Retina (tissue), 1 donor: ENCODE measurements at places on chromosomes 6 and 20.

GRCh38 chr6:34576286-34576955 is 20.3 kb upstream of the SPDEF start:
- DNase-seq, result no peak

DNA sequence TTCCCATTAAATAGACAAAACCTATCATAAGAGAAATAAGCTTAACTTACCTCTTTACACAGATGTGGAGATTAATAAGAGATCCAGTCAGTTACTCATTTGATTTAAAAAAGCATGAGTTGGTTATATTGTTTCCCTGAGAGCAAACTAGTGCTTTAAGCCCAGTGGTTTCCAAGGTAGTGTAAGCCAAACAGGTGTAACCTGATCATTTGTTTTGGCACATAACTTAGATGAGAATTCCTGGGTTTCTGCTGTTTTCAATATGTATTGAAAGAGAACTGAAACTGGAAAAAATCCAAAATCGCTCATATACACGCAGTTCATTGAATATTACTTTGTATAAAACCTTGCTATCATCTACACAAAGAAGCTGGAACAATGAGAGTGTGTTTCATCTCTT is 30.5 kb upstream of the SMIM8 start:
- DNase-seq, result no peak

DNA sequence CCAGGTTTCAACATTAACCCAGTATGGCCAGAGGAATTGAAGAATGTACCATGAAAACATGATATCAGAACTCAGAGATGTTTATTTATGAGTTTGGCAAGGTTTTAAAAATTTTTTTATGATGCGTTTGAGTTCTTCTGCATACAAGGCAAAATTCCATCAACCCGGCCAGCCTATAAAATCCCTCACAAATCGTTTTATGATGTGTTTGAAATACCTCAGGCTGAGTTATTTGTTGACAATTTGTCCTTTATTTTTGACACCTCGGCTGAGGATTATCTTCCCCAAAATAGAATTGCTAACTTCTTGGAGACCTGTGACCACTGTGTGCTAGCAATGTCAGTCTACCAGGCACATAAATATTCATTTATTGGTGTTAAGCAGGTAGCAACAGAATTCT is 91.9 kb upstream of the SLC24A3 start:
- DNase-seq, result no peak

- no peak for DNase-seq
Observed at GRCh38 chr6:14172562-14172961, 55.0 kb downstream of the CD83 start.

GRCh38 chr20:50286609-50287008 is 96.0 kb downstream of the CEBPB start:
- no peak for DNase-seq

GRCh38 chr6:25703005-25703404 is 51.0 kb downstream of the SCGN start:
- no peak for DNase-seq

DNA sequence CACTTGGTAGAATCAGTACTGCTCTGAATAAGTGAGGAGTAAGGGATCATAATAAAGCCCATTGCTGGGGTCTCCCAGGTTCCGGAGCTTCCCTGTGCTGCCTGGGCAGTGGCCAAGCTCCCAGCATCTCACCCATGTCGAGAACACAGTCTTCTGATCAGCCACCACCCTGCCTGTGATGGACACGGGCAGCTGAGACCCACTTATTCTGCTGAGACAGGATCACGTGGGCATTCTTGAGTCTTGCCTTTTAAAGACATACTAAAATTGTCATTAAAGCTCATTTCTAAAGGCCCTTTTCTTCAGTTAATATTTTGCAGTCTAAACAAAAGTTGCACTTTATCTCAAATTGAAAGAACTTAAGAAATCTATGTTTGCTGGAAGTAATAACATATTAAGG is 42.7 kb upstream of the SLC22A2 start:
- DNase-seq, result no peak

- peak; percentile 52 for DNase-seq
Observed at GRCh38 chr6:105077596-105078385, 102.0 kb downstream of the POPDC3 start.

DNA sequence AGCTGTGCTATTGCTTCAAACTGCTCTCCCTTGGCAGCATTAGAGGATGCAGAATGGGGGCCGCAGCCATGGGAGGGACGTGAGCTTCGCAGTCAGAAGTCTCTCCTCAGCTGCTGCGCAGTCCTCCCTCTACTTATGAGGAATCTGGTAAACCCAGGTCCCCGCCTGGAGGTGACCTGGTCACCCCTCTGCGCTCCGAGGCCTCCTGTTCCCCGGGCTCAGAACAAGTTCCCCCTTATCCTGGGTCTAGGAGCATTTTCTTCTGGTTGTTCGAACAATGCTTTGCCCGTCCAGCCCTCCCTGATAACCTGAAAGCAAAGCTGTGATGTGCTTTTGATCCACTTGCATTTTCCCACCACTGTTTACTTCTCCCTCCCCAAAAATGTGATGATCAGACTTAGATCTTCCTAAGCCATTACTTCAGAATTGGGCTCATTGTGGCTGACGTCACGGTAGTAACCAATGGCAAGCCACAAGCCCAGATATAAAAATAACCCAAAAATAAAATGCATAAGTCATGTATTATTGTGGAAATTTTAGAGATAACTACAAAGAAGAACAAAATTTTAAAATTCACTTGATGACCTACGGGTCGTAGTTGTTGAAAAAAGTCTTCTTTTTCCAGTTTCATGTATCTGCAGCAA is 80.7 kb downstream of the SERAC1 start:
- no peak for DNase-seq

DNA sequence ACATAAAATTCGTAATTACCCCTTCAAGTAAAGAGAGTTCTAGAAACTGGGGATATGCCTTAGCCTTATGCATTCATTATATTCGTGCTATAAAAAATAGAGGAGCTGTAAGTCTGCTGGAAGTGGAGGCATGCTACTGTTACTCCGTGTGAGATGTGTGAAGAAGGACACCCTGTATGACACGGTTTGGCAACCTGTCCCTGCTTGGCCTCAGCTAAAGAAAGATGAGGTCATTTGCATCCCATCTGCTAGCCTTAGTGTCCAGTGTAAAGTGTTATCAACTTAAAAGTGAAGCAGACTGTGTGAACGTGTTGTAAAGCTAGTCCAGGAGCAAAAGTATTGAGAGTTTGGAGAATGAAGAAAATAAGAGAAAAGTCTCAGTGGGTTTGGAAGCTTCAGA is 135.1 kb upstream of the RAB32 start:
- DNase-seq, result no peak

DNA sequence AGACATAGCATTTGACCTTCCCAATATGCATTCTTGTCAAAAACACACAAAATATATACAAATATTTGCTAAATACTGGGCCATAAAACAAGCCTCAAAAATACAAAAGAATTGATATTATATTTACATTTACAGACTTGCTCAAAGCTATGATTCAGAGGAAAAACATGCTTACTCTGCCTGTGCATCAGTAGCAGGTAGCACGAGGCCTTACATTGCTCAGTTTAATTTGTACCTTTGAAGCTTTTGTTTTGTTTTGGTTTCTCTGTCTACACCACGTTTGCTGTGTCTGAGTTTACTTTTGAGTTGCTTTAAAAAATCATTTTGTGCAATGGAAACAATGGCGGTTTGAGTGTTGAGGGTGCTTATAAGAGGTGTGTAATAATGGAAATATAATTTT is 99.3 kb downstream of the PHF3 start:
- no peak for DNase-seq

- DNase-seq, result no peak
Observed at GRCh38 chr20:23187751-23188150, 101.6 kb upstream of the CD93 start.

GRCh38 chr20:35984382-35984781 is 16.0 kb downstream of the CNBD2 start:
- DNase-seq, result no peak

DNA sequence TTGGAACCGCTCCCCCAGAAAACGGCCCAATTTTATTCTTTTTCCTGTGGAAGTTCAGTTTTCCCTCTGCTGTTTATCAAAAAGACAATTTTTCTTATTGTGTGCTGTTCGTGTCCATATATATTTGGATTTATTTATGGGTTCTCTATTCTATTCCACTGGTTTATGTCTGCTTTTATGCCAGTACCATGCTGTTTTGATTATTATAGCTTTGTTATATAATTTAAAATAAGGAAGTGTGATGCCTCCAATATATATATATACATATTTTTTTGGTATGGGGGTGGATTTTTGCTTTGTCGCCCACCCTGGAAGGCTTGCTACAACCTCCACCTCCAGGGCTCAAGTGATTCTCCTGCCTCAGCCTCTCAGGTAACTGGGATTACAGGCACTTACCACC is 103.3 kb downstream of the TFAP2B start:
- DNase-seq, result no peak

GRCh38 chr6:72035966-72036365 is 149.6 kb downstream of the RIMS1 start:
- DNase-seq, result no peak

DNA sequence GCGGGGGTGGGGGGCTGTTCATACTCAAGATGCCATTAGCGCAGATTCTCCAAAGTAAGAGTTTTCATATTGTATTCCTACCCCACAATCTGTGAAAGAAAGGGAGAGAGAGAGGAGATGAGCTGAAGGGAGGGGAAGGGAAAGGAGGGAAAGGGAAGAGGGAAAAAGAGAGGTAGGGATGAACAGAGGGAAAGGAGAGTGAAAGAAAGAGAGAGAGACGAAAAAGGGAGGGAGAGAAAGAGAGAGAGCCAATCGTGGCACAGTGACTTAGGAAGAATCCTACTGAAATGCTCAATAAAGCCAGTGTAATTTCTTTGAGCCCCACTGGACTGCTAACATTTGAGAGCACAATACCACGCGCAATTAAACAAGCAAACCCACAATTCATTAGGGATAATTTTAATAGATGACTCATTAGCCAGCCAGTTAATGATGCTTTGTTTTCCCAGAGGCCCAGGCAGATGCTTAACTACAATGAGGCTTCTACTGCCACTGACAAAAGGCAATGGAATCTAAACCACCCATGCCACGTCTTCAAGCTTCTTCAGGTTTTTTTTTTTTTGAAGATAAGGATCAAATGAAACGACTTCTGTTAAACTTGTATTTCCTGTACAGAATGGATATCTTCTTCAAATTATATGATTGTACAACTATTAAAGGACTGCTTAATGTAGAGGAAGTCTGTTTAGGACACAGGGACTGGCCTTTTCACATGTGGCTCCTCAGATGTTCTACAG is 306.8 kb downstream of the FOXC1 start:
- peak; percentile 25 for DNase-seq

DNA sequence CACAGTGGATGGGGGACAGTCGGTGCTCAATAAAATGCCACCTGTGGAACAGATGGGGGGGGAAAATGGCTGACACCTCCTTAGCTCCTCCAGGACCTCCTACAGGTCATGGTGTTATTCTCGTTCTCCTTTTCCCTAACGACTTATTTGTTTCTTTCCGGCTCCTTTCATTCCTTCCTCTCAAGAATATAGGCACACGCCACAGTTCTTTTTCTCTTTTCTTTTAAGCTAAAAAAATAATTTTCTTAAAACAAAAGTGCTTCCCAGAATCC is 1.4 kb upstream of the RNASET2 start:
- no peak for DNase-seq

DNA sequence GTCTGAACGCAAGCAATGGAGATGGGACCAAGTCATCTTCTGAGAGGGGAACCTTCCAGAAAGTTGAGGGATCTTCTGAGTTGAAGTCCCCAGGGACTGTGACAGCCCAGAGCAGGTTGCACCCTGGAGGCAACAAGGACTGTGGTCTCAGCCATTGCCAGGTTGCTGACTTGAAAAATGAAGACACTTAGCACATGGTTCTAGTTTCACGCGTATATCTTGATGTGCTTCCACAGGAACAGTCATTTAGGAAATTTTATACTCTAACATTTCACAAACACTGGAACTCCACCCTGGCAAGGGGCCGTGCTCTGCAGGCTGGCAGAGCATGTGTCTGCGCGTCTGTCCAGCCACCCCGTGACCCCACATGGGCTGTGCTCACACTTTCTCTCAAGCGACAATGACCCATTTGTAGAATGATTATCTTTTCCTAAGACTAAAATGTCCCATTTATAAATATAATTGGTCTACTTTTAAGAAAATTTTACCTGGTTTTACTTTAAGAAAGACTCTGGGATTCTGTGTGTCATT is 157.0 kb downstream of the ERMARD start:
- no peak for DNase-seq

DNA sequence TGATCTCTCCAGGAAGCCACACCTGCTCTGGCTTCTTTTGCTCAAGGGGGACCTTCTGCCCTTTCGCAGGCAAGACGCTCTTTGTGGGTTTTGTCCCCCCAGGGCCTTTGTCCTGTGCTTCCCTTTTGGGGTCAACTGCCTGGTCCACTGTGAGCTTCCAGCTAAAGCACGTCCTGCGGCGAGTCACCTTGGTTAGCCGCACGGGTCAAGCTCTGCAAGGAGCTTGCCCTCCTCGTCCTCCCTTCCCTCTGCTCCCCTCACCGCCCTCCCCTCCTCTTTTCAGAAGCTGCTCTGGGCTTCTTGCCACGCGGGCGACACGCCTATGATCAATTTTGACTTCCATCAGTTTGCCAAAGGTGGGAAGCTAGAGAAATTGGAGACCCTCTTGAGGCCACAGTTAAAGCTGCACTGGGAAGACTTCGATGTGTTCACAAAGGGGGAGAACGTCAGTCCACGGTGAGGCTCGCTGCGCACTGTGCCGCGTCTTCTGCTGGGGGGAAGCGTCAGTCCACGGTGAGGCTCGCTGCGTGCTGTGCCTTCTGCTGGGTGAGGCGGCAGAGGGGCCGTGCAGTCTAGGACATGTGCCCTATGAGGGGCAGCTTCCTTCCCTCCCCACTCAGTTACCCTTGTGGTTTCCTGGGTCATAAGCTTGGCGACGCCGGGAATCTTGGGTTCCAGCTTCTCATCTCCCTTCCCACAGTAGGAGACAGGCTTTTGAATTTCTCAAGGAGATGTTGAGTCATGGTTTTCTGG is 80.2 kb downstream of the SYNJ2 start:
- no peak for DNase-seq

DNA sequence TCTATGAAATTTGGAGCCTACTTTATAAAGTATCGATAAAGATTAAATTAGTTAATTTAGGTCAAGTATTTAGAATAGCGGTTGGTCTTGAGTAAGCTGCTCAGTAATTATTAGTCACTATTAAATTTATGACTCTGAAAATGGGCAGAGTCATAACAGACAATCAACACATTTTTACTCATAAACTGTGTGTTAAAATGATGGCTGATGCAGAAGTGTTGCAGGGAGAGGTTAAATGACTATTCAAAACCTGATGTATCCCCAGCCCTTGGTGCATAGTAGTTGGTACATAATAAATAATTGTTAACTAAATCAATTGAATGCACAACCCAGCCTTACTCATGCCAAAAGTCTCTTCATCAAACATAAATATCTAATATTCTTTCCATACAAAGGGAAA is 30.6 kb downstream of the HIVEP2 start:
- DNase-seq, result no peak

DNA sequence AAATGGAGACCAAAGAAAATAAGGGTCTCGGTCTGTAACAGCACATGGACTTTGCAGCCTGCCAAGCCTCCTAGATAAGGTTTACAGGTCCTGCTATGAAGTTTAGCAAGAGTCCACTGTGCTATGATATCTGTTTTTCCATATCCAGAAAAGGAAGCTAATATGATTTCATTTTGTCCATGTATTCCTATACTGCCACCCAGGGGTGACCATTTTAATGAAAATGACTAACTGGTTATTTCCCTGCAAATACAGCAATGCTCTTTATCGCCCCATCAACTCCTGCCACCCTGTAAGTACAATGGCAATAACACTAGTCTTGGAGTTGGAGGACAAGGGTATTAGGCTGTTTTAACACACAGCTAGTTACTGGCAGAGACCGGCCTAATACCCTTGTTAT is 115.2 kb upstream of the GLP1R start:
- DNase-seq, result no peak
